ENCODE measurements at places on chromosomes 11 and 22.
A peak's percentile ranks its signal among the peaks of the same experiment; 100 is the strongest.

DNA sequence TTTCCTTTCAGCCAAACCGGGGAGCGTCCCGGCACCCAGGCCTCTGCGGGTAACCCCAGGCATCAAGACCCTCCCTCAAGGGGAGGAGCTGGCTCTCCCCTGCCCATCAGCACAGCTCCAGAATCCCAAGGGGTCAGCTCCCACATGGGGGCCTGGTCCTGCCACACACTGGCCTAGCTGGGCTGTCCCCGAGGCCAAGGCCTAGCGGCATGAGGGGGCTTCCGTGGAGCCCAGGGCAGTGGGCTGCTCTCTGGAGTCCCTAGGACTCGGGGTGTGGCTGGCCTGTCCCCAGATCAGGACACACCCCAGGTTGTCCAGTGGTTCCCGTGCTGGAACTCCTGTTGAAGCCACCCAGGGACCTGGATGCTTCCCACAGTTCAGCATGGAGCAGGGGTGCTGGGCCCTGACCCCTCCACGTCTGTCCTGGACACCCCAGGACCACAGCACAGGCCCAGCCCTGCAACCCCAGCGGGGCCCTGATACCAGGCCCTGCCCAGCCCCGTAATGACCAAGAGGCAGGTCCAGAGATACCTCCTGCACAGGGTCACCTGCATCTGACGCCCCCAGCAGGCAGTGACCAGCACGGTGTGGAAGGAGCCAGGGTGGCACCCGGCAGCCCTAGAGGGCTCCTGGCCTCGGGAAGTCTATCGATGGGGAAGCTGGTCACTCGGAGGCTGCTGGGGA lies 5.5 kb downstream of the HRAS start:
- no peak for DNase-seq

GRCh38 chr11:128547946-128548648 lies 39.3 kb downstream of the ETS1 start:
- DNase-seq, result no peak

- no peak for DNase-seq
Measured at GRCh38 chr11:20029193-20029592, 131.1 kb downstream of the DBX1 start.

GRCh38 chr22:35258191-35258988 lies 1.1 kb downstream of the HMGXB4 start:
- DNase-seq, result no peak

- no peak for DNase-seq
Measured at GRCh38 chr22:22203048-22203971, 41.3 kb upstream of the VPREB1 start.

DNA sequence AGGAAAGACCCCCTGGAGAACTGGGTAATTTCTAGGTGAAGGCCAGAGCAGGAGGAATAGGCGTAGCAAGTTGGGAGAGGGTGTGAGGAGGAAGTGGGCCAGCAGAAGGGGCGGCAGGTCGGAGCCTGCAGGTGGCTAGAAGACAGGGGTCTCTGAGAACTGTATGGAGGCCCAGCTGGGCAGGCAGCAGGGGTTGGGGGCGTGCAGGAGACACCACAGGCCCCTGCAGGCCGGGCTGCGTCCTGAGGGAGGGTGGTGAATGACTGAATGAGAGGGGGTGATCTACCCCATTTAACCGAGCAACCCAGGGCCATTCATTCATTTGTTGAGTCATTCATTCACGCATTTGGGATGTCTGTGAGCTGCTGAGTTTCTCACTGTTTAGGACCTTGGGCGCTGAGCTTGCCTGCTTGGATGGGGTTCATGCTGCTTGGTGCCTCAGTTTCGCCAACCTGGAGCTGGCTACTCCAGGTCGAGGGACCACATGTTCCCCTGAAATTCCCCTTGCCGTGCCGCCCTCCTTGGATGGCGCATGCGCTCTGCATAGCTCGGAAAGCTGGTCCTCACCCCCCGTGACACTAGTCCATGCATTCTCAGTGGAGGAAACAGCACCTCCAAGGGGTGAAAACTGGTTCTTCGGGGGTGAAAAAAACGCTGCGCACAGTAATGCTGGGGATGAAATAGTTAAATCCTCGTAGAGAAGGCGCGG lies 15.6 kb downstream of the MPPED1 start:
- no peak for DNase-seq

- DNase-seq, result no peak
Measured at GRCh38 chr11:96459751-96460150, 69.9 kb downstream of the JRKL start.

DNA sequence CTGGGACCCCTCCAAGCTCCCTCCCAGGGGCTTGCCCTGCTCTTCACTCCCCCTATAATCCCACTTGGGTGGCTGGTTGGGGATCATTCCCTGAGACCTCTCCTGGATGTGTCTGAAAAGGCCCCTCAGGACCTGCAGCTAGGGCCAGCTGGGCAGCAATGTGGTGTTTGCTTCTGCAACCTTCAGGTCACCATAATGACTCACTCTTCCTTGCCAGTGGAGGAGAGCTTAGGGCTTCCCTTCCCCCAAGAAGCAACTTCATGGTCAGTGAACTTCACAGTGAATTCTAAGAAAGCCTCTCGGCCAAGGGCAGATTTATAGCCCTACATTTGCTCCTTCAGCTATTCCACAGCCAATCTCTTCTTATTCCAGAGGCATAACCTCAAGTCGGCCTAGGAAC lies 45.1 kb upstream of the TSPAN18 start:
- DNase-seq, result no peak

GRCh38 chr11:119307219-119307618 lies 9.7 kb downstream of the MCAM start:
- no peak for DNase-seq

DNA sequence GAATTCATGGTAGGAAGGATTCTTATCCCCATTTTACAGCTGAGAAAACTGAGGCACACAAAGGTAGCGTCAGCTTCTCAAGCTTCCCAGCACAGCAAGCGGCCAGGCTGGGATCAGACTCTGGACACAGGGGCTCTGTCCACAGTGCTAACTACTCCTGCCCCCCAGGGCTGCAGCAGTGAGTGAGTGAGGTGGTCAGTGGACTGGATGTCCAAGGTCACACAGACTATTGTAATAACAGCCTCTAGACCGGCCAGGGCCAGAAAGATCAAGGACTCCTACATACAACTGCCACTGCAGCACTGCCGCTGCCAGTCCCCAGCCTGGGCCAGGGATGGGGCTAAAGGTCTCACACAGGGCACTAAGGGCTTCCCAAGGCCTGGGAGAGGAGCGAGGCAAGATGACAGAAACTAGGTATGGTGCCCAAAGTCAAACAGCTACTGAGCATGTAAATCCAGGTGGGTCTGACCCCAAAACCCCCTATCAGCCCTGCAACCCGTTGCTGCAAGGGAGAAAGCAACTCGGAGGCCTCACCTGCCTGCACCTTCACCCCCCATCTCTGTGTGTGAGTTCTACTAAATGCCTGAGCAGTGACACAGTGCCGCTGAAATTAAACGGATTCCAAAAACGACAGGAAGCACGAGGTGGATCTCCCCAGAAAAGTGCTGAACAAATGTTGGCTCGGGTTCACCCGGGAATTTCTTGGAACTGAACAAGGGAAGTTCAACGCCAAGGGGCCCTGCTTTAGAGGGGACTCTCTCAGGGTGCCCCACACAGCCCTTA lies 161.8 kb upstream of the GRK3 start:
- DNase-seq, result no peak

GRCh38 chr11:119172513-119172912 lies 4.0 kb downstream of the NLRX1 start:
- DNase-seq, result no peak

DNA sequence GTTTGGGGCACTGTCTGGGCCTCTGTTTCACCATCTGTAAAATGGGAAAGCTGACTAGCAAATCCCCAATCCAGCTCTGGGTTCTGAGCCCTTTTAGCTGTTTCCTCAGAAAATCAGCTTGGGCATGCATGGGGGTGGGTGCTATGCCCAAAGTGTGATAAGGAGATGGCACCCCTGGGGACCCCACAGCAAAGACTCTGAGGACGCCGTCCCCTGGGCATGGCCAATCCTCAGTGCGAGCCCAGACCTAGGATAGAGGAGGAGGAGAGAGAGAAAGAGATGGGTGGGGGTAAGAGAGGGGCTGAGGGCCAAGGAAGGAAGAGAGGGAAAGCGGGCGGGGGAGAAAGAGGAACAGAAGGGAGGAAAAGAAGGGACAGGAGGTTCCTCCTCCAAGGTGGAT lies 31.8 kb downstream of the TPBGL start:
- DNase-seq, result no peak

DNA sequence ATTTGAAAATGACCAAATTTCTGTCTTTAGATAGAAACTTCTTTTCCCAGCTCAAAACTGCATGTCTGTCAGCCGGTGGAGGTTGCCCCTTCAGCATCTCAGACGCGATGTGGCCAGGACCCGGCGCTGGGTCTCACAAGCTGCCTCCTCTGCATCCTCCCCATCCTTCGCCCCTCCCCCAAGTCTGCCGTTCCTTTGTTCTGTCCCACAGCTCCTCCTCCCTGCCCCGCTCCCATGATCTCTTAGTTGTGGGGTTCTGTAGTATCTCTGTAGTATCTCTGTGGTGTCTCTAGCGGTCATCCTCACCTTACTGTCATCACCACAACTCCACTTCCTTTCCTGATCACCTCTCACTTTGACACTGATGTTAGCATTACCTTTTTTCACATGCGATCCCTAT lies 49.9 kb downstream of the TRAF6 start:
- DNase-seq, result peak; percentile 12

DNA sequence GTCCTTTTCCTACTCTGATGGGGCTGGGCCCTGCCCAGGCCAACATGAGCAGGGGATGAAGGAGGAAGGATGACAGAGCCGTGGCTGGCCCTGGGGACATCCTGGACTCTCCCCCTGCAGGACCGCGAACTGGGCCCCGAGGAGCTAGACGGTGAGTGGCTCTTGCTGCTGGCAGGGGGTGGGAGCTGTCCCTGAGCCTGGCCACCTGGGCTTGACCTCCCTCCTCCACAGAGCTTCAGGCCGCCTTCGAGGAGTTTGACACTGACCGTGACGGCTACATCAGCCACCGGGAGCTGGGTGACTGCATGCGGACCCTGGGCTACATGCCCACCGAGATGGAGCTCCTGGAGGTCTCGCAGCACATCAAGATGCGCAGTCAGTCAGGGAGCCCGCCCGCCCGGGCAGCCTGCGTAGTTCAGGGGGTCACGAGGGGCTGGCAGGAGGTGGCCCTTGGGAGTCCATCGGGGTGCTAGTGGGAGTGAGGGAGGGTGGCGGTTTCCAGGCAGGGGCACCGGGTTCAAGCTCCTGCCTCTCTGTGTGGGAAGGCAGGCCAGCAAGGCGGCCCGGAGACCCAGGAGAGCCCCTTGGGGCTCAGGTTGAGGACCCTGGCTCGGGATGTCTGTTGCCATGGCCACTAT lies 1.0 kb downstream of the CABP4 start:
- no peak for DNase-seq

DNA sequence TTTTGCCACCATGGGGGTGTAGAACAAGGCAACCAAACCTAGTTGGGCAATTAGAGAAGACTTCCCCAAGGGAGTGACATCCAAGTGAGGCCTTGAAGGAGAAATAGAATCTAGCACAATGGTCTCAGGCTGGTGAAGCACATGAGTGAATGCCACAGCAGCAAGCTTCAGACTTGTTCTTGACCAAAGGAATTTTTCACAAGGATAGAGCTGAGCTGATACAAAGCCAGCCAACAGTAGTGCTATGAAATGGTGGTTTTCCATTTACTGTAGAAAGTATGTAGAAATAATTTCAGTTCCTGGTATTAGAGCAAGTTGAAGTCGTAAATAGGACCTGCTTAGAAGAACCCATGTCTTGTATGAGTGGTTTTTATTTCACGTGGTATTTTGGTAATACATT lies 148.3 kb upstream of the RASSF10 start:
- no peak for DNase-seq

GRCh38 chr11:104836691-104837090 lies 61.6 kb downstream of the CASP12 start:
- DNase-seq, result no peak

DNA sequence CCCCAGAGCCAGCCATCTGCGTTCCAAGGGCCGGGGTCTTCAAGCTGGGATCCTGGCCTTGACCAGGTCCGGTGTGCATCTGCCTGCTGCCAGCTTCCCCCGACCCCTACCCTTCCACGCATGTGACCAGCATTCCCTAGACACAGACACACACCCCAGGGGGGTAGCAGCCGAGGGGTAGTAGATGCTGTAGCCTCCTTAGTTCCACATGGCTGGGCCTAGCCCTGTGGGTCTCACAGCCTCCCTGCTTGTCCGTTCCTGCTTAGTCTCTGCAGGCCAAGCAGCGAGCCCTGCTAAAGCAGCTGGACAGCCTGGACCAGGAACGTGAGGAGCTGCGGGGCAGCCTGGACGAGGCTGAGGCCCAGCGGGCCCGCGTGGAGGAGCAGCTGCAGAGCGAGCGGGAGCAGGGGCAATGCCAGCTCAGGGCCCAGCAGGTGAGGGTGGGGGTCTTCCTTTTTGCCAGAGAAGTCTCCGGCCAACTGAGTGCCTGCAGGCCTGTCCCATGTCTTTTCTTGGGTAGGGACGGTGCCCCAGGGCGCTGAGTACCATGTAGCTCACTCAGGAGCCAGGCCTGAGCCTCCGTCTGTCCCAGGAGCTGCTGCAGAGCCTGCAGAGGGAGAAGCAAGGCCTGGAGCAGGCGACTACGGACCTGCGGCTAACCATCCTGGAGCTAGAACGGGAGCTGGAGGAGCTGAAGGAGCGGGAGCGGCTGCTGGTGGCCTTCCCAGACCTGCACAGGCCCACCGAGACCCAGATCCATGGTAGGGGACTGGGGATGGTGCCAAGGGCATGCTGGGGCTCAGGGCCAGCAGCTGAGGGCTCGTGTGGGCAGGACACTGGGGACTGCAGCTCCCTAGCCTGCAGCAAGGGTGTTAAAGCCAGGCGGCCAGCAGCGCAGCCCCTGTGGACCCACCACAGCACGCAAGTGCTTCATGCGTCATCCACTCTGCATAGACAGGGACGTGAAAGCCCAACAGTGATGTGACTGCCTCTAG lies 13.6 kb downstream of the RNF215 start:
- DNase-seq, result no peak

GRCh38 chr11:126440792-126441514 lies 85.5 kb downstream of the ST3GAL4 start:
- peak; percentile 86 for DNase-seq

GRCh38 chr22:17120711-17121232 lies 388 bp downstream of the TMEM121B start:
- no peak for DNase-seq

- no peak for DNase-seq
Measured at GRCh38 chr11:113947994-113948393, 26.9 kb upstream of the HTR3A start.

- DNase-seq, result no peak
Measured at GRCh38 chr11:86257446-86257845, 12.9 kb downstream of the EED start.

DNA sequence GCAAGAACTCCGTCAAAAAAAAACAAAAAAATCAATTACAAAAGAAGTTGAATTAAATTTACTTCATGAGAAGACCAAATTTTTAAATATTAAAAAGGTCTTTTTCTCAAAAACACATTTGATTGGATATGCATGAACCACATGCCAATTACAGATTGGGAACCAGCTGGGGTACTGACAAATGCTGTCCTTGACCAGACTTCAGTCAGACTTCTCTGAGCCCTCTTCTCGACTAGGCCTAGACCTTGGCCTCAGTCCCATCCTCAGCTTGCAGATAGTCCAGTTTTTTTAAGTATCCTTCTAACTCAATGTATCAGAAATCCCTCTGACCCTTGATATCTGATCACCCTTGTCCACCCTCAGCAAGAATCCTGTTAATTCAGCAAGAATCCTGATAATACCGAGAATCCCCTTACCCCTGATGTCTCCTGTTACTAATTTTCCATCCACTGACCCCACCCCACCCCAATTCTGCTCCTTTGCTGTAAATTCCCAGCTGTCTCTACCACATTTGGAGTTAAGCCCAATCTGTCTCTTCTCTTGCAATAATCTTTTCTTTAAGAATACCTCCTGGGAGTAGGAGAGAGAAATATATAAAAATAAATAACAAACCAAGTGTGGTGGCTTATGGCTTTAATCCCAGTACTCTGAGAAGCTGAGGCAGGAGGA lies 30.9 kb downstream of the OR4D9 start:
- no peak for DNase-seq

Data from anterior cingulate cortex (tissue), 58 donors.